Memory B cell (primary cell): ENCODE measurements at places on chromosomes 6 and 20.

- no peak for DNase-seq
These were observed 306.8 kb downstream of the LMBRD1 start for GRCh38 chr6:69489970-69490369.

DNA sequence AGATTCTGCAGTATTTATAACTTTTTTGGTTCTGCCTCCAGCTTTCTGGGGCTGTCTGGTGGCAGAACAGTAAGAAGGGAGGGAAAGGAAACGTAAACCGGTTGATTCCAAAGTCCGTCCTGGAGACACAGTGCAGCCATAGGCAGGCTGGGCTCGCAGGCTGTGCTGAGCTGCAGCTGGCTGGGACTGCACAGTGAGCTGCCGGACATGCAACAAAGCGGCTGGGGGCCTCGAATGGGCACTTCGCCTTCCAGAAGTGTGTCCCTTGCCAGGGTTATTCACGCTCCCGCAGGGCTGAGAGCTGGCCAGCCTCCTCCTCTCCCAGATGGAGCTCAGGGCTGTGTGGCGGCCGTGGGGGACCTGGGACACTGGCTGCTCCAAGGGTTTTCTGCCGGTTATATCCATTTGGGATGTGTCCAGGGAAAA, 78.1 kb upstream of the CD93 start:
- DNase-seq: no peak

- no peak for DNase-seq
These were observed 192.7 kb upstream of the CNR1 start for GRCh38 chr6:88358846-88359245.

DNA sequence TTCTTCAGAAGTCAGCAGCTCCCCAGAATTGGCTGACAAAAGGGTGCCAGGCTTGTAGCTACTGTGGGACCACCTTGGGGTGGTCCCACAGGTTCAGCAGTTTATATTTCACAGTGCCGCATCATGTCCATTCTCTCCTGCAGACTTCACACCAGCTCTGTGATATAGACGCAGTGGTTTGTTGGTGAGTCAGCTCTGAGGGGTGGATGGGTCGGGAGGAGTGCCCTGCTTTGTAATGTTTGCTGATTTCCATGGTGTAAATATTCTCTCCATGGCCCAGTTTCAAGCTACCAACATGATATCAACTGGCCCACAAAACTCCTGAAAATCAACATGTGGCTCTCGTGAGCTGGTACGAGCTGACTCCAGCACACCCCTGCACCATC, 78.2 kb downstream of the CDH22 start:
- DNase-seq: no peak

GRCh38 chr6:141259807-141260206, 872.9 kb upstream of the GJE1 start:
- DNase-seq: no peak

- DNase-seq: no peak
These were observed 18.5 kb downstream of the ATP9A start for GRCh38 chr20:51749674-51750036.

DNA sequence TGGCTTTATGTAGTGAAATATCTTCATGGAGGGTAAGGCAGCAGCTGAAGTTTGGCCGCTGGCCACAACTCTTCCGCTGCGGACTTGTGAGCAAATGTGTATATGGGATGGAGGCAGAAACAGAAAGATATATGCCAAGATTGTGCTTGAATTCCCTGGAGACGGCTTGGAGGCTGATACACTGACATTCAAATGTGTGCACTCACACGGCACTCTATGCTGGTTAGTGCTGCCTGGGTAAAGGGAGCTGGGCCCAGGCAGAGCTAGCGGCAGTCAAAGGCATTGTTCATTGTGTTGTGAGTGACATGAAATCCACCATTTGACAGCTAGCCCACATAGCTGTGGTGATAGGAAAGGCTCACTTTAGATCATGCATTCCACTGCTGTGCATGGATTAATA, 202.7 kb downstream of the CLIC5 start:
- DNase-seq: no peak

DNA sequence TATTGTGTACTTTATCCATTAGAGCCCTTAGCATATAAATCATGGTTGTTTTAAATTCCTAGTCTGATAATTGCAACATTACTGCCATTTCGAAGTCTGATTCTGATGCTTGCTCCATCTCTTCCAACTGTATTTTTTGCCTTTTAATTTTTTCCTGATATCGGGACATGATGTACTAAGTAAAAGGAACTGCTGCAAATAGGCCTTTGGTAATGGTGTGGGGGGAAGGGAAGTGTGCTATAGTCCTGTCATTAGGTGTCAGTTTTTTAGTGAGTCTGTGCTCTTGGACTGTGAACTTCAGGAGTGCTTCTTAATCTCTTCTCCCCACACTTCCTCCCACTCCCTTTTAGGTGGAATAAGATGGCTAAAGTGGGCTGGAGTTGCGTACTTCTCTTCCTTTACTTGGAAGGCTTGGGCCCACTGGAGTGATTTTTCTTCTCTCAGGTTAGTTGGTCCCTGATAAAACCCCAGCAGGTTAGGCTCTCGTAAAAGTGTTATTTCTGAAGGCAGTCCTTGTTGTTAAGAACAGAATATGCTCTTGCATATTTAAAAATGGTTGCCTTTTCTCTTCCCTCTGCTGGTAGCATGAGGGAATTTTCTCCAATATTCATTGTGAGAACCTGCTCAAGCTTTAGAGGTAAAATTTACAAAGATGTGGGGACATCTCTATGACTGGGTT, 18.1 kb downstream of the STXBP5 start:
- DNase-seq: no peak

DNA sequence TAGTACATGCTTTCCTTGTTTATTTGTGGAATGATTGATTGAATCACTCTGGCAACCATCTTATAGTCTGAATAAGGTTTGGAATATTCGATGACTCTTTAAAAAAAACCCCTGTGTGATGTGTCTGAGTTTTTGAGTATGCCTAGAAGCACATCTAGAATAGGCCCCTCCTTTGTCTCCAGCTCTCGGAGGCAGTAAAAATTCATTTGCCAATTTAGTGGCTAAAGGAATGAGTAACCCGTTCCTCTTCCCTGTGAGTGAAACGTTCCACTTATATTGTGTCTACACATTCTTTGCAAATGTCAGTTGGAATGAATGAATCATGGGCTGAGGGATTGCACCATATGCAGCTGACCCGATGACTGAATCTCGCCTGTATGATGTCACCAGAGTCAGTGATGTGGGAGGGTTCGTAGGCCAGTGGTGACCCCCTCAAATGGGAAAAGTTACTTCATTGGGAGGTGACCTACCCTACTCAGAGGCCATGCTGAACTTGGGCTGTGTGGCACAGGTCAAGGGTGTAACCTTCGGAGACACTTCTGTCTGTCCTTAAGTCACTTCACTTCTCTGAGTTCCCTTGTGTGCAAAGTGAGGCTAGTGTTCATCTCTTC, 21.6 kb downstream of the MOCS3 start:
- DNase-seq: no peak

DNA sequence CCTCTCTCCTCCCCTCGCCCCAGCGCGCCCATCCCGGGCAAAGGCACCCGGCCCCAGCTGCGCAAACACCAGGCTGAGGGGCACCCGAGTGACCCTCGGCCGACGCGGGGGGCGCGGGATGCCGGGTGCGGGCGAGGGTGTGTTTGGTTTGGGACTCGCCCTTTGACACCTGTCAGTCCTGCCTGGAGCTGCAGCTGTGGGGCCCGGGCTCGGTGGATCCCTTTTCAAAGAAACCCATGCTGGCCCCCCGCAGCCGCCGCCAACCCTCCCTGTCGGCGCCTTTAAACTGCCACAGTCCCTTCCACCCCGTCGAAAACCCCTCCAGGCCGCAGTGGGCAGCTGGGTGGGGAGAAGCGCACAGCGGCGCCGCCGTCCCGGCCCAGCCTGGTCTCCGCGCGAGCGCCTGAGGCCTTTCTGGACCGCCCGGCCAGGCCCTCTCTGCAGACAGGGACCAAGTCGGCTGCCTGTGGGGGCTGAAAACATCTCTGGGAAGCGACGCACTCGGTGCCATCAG, 5.5 kb downstream of the FOXQ1 start:
- DNase-seq: no peak
